ENCODE measurements at places on chromosomes 3 and 15.

- DNase-seq, result no peak
Observed at GRCh38 chr3:126927401-126927750, 55.5 kb upstream of the PLXNA1 start.

DNA sequence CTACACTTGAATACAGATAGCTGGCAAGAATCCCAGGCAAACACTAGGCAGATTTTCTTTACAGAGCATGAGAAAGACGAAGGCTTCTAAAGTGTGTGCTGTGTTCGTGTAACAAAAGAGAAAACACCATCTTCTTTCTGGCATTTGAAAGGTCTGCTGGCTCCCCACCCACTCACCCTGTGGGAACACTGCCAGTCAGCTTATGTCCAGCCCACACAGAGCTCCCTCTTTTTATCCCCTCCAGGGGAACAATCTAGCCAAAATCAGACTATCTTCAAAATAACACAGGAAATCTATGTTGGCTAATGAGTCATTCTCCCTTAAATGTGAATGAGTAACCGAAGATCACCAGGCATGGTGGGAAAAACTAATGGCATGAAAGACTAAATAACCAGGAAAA lies 45.6 kb upstream of the PAQR5 start:
- no peak for DNase-seq

DNA sequence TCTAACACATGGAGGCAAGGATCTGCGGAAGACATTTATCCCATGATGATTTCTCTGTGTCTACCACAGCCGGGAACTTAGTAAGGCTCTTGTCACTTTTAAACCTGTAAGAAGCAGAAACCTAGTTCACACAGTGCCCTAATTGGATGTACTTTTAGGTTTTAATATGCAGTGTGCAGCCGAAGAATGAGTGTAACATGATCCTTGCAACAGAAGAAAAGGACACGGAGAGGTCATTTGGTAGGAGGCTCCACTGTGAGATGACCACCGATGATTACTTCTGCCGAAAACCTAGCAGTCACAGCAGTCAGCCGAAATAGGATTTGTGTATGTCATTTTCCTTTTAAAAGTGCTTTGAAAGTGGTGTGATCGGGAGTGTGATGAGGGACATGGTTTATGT lies 6.8 kb downstream of the CACNA1D start:
- DNase-seq, result no peak

GRCh38 chr15:64527263-64527984 lies 67.0 kb downstream of the ZNF609 start:
- DNase-seq, result no peak

GRCh38 chr3:130609166-130609979 lies 92.4 kb downstream of the COL6A6 start:
- DNase-seq, result no peak

DNA sequence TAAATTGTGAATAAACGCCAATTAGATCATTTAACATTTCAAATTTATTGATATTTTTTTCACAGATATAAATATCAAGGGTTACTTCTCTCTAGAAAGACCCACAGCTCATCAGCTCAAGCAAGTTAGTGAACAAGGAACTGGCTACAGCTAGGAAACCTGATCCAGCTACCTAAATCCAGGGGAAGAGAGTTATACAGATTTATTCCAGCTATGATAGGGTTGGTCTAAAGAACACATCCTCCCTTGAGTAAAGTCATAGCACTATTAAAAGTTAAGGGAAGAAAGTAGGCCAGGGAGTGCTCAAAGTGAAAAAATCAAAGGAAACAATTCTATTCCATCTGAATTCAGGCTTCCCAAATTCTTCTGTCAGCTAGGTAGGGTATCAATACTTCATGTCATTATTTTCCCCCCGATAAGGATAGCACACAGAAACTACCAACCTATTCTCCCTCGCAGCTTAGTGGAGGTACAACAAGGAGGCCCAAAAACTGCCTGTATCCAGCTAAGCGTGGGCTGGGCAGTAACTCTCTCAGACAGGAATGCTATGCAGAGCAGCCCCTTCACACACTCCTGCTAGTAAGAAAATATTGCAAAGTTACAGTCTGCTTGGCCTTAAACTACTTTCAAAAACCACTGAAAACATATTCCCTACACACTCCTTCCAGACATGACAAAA lies 44.0 kb downstream of the DCUN1D1 start:
- no peak for DNase-seq

DNA sequence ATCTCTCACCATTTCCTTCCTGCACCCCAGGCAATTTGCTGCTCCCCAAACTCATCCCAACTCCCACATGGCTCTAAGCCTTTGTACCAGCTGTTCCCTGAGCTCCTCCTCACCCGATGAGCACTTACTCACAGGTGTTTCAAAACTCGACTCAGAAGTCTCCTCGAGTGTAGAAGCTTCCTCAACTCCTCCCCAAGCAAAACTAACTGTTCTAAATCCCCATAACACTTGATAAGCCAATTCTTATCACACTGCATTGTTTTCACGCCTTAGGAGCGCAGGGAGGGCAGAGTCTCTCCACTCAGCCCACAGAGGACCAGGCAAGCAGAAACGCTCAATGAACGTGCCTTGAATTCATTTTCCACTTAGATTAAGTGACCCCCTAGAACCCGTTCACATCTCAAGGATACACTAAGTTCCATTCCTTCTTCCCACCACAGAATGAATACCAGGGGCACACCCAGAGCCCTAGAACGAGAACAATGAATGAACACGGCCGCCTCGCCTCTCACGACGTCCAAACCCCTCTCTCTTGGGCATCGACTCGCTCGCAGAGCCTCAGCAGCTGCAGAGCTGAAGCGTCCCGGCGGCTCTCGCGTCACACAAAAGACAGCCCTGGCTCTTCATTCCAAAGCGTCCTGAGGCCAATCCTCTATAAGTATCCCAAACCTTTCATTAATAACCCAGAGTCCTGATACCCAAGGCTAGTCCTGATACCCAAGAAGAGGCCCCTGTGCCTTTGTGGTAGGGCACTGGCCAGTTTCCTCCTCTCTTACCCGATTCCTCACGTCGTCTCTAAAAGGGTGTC lies 1.1 kb downstream of the RAF1 start:
- DNase-seq, result no peak

DNA sequence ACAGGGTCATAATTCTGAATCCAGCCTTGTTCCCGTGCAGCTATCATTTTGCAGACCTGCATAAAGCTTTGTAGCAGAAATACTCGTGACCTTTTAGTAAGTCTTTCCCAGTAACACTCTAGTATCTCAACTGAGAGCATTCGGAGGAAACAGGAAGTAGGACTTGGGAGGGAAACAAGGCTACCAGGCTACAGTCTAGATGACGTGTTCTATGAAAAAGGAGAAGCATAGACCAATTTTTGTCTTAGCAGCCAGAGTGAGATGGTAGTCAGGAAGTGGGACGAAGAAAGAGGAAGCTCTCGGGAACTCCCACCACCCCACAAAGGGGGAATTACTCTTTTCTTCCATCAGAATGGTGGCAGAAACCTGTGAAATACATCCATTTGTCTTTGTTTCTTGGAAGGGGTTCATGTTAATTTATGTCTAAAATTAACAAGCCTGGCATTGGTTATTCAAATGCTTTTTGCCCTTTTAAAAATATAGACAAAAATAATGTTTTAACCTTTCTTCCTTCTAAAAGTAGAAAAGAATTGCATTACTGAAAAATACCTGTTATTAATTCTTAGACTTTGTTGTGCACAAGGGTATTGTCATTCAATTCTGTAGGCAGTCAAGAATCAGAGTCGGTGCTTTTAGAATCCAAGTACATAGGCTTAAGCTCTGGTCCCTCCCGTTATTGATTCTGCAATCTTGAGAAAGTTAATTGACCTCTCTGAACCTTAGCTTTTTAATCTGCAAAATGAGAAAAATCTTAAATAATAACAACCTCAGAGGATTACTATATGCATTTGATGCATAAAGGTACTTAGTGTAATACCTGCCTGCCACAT lies 1.6 kb upstream of the SUCNR1 start:
- DNase-seq, result no peak

DNA sequence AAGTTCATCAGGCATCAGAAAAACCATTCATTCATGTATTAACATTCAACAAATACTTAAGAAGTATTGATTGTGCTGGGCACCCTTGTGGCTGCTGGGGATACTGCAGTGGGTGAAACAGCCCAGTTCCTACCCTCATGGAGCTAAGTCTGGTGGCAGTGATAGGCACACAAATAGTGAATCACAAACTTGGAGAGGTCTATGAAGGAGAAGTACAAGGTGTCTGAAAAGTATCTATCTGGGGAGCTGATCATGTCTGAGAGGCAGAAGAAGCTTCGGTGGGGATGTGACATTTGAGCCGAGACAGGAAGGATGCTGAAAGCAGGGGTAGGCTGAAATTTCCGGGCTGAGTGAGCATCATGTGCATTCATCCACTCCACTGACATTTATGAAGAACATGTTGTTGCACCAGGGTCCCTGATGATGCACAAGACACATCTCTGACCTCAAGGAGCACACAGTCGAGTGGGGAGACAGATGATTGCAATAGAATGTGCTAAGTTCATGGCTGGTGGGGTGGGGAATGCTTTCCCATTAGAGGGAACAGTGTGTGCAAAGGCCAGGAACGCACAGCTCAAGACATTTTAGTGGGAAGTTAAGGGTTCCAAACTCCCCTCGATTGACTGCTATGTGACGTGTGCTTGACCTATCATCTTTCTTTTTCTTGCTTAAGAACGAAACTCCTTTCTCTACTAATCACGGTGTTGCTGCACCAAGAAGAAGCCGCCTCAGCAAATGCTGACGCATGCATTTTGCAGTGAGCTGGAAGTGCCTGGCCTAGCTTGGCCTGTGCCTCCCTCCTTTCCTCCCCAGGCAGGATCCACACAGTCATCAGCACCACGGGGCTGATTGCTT lies 309.1 kb upstream of the ICE2 start:
- no peak for DNase-seq

GRCh38 chr3:113948015-113948917 lies 453 bp downstream of the ZDHHC23 start:
- no peak for DNase-seq

DNA sequence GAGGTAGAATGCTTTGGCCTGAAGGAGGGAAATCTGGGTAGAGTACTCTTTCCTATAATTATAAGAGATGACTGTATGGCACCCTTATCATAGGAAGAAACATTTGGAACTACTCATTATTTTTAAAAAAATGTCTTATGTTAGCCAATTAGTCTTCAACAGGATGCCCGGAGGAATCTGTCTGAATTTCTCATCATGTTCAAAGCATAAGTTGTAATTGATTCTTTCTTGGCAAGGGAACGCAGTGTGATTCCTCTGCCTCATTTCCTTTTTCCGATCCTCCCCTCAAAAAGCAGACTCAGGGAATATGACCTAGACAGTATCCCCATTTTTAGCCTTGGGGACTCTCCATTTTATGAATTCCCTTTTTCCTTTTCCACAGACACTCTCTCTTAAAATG lies 165.1 kb downstream of the IL5RA start:
- DNase-seq, result no peak

DNA sequence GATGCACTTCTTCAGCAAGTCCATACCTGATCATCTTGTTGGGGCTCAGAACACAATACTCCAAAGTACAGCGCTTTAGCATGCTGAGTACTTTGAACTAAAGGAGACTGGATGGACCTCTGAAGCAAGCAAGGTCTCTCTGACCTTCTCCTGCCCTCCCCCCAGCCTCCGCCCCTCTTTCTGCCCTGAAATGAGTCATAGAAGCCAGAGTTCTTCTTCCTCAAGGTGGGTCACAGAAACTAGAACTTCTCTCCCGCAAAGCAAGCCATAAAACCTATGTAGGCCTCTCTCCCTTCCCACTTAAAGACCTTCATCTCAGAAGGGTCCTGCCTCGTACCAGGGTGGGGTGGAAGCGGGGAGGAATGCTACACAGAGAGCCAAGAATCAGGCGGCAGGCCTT lies 230.5 kb upstream of the PROK2 start:
- DNase-seq, result no peak

DNA sequence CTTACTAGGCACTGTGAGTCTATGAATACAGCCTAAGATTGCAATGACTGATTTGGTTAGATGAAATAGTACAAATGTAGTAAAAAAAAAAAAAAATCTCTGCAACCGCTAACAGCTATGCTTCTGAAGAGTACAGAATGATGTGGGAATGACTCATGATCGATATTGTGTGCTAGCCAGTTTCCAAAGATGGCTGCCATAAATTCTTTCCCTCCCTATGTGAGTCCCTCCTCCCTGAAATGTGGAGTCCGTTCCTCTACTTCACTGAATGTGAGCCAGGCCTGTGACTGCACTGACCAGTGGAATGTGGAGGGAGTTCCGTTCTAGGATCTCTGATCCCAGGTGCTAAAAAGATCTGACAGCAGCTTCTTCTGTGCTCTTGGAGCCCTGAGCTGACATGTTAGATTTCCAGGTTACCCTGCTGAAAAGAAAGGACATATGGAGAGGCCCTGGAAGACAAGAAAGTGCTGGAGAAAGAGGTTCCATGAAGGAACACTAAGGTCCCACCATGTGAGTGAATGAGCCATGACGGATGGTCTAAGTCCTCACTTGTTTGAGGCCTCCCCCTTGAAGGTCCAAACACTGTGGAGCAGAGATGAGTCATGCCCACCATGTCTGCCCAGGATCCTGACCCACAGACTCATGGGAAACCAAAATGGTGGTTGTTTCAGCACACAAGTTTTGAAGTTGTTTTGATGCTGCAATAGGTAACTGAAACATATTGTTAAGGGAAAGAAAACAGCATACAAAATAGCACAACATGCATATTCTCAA lies 46.3 kb downstream of the DGKG start:
- DNase-seq, result no peak

DNA sequence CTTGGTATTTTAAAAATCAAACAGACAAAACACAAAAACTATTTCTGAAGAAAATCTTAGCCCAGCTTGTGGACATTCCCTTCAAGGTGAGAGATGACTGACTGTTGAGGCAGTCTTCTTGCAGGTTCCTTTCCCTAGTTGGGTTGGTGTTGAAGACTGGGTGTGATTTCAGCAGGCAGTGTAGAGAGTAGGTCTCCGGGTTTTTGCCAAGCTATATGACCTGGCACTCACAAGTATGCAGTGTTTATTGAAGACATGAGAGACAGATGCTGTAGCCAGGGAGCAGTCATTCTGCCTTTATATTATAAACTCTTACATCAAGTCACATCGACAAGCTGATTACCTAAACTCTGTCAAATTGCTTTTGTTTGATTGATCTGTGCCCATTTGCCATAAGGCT lies 17.5 kb downstream of the SENP8 start:
- DNase-seq, result peak; percentile 81

GRCh38 chr3:161350916-161351315 lies 20.4 kb downstream of the SPTSSB start:
- no peak for DNase-seq

- no peak for DNase-seq
Observed at GRCh38 chr3:71503525-71504249, 79.8 kb downstream of the FOXP1 start.

Data from NCI-H1417 treated with DMSO at 0.1 percent for 48 hours (cell line).